ENCODE measurements at places on chromosomes 1 and 21.
A peak's percentile ranks its signal among the peaks of the same experiment; 100 is the strongest.

DNA sequence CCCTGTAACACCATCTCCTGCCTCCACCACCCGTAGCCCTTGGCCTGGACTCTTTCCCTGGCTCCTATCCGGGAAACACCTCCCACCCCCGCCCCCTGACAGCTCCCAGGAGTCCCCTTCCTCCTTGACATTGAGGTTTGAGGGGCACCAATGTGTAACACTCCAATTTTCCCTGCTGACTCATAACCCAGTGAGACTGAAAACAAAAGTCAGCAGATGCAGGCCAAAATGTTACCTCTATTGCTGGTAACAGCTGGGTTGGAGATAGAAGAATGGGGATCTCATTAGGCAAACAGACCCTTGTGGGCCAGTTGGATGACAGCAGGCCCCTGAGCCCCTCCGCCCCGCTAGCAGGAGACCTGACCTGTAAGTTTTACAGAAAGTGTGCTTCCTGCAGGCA is 237.2 kb downstream of the KAZN start:
- no peak for DNase-seq

GRCh38 chr1:72066431-72066830 is 215.9 kb downstream of the NEGR1 start:
- DNase-seq = no peak

GRCh38 chr1:31445951-31446350 is 32.9 kb downstream of the SERINC2 start:
- peak; percentile 53 for DNase-seq

DNA sequence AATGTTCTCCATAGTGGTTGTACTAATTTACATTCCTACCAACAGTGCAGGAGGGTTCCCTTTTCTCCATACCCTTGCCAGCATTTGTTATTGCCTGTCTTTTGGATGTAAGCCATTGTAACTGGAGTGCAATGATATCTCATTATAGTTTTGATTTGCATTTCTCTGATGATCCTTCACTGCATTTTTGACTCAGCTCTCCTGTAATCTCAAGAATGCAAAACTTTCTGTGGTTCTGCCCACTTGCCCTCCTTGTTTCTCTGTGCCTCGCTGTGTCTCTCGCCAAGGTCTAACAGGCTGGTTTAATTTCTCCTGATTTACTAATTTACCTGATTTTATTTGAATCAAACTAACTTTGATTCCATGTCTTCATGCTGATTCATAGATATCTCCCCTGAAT is 407.9 kb downstream of the ZP4 start:
- DNase-seq = no peak
